H9 (cell line): ENCODE measurements at places on chromosomes 13 and 19.

DNA sequence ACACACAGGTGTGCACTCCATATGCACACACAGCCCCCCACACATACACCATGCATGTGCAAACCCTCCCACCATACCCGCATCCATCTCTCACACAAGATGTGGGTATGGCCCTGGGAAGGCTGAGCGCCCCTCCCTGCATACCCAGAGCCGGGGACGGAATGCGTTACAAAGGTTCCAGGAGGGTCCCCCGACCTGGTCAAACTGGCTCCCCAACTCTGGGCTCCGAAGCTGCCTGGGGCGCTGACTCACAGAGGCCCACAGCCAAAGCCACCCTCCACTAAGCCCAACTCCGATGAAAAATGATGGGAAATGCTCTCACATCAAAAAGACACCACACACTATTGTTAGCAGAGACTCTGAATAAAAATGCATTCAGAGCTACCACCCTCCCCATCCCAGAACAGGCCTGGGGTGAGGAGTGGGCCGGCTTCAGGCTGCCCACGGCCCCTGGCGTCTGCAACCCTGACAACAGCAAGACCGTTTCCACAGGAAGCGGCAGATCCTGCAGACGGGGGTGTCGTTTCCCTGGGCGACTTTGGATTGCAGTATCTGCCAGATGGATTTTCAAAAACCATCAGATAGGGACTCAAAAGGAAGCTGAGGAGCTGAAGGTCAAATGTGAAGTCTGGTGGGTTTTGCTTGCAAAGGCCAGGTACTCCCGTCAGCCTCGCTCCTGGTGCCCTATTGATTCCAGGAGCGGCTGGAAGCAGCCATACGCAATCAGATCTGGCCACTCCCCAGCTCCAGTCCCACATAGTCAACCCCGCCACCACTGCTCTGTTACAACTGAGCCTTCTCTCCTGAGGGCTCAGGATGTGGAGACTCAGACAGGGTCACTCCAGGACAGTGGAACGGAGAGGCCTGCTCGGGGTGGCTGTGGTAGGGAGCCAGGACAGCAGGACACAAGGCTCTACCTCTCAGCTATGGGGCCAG, 14.3 kb downstream of the PEPD start:
- DNase-seq = no peak

DNA sequence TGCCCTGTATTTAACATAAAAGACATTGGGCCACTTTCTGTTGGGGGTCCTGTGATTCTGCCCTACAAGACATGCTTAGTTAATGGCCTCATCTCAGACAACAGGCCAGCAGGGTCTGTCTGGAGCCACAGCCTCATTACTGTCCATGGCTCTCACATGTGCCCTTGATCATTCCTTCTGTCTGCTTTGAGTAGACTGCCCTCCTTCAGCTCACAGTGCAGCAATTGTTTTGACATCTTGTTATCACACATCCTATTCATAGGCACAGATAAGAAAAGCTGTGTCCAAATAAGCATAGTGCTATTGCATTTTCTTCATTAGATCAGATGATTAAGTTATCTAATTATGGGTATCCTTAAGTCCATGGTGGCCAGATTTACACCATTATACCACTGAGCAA, 127.9 kb downstream of the KCTD12 start:
- DNase-seq = no peak

DNA sequence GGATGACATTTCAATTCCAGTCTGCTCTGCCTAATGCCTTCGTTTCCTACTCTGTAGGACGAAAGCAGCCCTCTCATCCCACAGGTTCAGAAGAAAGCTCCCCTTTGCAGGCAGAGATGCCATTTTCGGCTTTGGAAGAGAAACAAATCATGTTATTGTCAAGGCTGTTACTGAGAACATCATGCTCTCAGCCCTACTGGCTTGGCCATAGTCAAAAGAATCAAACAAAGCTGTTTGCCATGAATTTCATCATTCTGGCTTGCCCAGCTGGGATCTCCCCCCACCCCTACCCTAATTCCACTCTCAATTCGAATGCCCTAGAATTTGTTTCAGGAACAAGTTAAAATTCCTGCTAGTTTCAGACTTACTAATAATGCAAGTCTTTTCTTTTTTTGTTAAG, 162.3 kb upstream of the SERP2 start:
- no peak for DNase-seq

- DNase-seq = no peak
Observed at GRCh38 chr13:21738630-21739029, 67.8 kb downstream of the FGF9 start.

DNA sequence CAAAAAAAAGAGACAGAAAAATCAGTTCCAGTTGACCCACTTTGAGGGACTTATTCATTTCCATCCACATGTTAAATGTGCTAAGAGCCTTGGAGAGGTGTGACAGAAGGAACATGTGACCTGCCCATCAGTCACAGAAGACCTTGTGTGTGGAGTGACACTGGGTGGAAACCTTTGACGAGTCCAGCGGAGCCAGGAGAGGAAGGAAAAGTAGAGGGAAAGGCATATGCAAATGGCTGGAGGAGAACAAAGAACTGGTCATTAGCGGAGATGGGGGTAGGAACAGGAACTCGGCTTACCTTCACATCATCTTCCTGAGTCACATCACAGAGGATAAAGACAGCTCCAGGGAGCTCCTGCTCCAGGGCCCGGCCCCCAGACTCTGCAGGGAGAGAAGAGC, 2.3 kb downstream of the HSD17B14 start:
- DNase-seq = peak; percentile 58

- peak; percentile 92 for DNase-seq
Observed at GRCh38 chr19:14366529-14366928, 14.7 kb upstream of the ADGRE5 start.

GRCh38 chr13:31923134-31923763, 108.3 kb upstream of the FRY start:
- no peak for DNase-seq

GRCh38 chr13:70960841-70961443, 852.7 kb upstream of the KLHL1 start:
- no peak for DNase-seq

GRCh38 chr13:95260031-95260525, 41.2 kb downstream of the ABCC4 start:
- no peak for DNase-seq

DNA sequence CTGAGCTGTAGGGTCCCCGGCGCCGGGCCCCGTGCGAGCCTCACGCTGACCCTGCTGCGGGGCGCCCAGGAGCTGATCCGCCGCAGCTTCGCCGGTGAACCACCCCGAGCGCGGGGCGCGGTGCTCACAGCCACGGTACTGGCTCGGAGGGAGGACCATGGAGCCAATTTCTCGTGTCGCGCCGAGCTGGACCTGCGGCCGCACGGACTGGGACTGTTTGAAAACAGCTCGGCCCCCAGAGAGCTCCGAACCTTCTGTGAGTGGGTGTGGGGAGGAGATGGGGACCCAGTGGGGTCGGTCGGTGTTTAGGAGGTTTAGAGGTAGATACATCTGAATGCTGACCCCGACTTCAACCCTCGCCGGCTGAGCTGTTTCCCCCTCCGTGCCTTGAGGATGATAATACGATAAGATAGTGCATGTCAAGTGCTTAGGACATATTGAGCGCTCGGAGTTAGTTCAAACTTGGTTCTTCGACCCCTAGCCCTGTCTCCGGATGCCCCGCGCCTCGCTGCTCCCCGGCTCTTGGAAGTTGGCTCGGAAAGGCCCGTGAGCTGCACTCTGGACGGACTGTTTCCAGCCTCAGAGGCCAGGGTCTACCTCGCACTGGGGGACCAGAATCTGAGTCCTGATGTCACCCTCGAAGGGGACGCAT, 1.9 kb downstream of the ICAM5 start:
- no peak for DNase-seq

- DNase-seq = peak; percentile 40
Observed at GRCh38 chr19:20660473-20661140, 764 bp downstream of the ZNF626 start.

DNA sequence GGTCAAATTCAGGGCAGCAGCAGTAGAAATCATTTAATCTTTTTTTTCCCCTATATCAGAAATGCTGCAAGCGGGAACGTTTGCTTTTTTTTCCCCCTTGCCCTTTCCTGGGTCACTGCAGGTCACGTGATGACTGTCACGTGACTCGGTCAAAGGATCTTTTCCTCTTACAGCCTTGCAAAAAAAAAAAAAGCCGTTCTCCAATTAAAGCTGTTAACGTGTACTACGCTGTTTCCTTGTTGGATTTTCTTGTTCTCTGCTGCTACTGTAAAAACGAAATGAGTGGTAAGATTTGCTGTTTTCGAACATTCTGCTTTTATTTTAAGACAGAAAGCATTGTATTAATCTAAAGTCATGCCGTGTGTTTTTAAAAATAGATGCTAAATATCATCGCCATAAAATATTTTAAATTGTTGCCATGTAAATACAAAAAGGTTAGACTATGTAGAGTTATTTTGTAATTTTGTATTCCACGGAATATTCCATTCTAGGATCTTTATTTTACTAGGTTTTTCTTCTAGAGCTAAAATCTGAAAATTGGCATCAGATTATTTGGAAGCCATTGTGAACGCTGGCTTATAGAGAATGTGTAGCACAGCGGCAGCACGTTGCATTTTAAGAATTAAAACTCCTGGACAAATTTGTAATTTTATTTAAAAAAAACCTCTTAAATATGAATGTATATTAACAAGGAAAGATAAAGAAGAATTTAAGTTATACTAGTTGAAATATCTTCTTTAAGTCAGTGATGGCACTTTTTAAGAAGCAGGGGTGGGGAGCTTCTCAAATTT, 109.8 kb upstream of the MLNR start:
- DNase-seq = peak; percentile 78
